Activated CD8-positive, alpha-beta memory T cell treated with anti-CD3 and anti-CD28 coated beads for 1 hour (primary cell): ENCODE measurements at places on chromosomes 7 and 10.

GRCh38 chr7:17297243-17297642 is 1.2 kb upstream of the AHR start:
- no peak for DNase-seq

GRCh38 chr10:13056456-13057077 is 43.4 kb upstream of the OPTN start:
- DNase-seq: no peak

DNA sequence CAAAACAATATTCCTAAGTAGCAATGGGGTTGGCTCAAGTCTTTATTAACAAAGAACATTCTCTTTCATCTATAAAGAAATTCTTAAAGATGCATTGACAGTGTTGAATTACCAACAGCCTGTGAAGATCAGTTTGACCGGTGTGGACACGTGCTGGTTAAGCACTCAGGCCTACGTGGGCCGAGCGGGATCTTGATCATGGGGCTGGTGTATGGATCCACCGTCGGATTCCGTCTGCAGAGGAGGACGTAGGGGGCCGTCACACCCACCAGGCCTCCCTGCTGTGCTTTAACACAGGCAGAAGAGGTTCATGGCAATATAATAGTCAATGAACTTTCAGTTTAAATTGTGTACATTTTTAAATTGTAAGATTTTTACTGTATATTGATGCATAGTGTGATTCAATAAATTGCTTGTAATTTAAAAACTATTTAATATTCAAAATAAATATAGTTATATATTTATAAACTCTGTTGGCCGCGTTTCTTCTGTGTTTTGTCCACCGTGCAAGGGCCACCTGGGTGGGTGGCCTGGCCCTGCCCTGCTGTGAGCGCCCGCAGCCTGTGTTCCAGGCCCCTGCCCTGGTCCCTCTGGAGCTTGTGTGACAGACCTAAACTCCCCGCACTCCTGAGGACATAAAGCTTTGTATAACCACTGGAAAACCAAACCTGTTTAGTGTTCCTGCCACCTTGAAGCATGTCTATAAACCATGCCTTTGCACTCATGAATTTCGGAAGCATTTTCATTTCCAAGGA is 1.9 kb upstream of the BHLHA15 start:
- no peak for DNase-seq

- no peak for DNase-seq
These were observed 82.9 kb downstream of the KLF6 start for GRCh38 chr10:3702056-3702546.

DNA sequence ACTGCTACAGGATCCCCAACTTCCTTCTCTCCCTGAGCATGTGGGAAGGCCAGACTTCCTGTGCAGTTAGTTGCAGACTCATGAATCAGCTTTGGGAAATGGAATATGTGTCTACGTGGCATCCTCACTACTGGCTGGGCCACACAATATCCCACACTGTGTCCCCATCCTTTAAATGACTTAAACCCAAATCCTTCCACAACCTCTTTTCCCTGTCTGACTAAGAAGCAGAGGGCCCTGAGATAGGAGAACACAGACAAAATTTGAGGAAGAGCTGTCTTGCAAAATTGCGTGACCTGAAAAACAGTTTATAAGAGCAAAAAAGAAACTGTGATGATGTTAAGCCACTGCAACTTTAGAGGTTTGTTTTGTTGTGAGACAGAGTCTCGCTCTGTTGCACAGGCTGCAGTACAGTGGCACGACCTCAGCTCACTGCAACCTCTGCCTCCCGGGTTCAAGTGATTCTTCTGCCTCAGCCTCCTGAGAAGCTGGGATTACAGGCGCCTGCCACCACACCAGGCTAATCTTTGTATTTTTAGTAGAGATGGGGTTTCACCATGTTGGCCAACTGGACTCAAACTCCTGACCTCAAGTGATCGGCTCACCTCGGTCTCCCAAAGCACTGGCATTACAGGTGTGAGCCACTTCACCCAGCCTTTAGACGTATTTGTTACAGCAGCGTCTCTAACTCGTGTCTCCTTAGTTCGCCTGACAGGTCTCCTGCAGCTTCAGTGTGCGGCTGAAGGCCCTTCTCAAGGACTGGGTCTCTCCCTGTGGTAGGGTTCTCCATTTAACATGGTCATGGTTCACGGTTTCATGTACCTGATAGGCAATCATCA is 46.9 kb upstream of the SFMBT2 start:
- no peak for DNase-seq

- no peak for DNase-seq
These were observed 559.7 kb upstream of the MGMT start for GRCh38 chr10:128907155-128907941.

DNA sequence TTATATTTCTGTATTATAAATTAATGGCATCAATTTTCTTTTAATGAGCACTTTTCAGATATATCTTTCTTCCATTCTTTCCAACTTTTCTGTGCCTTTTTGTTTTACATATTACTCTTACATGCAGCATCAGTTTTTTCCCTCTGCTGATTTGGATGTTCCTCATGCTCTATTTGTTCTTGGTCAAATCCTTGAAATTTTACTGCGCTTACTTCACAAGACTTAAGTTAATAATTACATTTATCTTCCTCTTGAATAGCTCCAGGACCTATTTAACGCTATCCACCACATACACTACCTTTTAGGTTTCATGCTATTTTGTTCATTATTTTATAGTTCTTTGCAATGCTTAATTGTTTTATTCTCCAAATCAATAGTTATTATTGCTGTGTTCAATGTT is 97.6 kb upstream of the CTTNBP2 start:
- no peak for DNase-seq

DNA sequence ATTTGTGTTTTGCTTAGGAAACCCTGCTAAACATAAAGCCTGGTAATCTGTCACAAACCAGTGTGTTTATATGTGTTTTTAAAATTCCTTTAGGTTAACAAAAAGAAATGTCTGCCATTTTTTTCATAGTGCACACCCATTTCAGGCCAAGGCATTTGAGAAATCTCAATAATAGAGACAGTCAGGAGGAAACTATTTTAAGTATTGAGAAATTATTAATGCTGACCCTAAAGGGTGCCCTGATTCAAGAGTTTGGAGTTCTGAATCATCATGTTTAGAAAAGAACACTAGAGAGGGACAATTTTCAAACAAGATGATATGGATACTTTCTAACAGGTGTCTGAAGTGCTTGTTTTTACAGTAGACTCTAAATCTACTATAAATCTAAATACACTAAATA is 28.7 kb downstream of the MALRD1 start:
- no peak for DNase-seq

DNA sequence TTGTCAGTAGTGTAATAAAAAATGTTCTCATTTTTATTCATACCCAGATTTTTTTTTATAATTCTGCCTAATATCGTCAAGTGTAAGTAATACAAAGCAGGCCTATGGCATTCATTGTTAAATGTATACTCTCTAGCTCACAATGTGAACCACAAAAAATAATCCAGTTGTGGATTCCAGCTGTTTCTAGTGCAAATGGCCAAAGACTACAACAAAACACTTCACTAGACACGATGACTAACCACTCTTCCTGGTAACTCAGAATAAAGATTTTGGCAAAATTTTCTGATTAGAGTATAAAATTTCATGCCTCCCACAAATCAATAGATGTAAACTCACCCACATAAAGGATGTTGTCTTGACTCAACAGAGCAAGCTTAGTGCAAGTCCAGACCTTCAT is 396.6 kb downstream of the DGKB start:
- DNase-seq: no peak
